ENCODE measurements at places on chromosomes 7 and 10.

- DNase-seq: no peak
Measured at GRCh38 chr7:80370587-80370986, 141.3 kb downstream of the GNAT3 start.

DNA sequence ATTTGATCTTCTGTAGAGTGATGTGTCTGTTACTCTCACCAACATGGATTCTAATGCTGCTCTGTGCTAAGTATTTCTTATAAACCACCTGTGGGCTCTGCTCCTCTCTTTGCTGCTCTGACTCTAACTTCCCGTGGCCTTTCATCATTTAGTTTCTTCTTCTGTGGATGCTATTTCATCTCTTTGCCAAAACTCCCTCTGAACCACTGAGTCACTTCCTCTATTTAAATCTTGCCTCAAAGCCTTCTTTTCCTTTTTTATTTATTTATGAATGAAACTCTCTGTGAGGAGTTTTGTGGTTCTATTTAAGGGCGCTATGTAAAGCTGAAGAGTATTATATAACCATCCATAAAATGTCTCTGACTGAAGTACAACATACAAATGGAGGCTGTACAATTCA, 538.5 kb downstream of the SUGCT start:
- DNase-seq: no peak

- DNase-seq: no peak
Measured at GRCh38 chr7:108226816-108227299, 96.7 kb upstream of the LAMB4 start.

- DNase-seq: no peak
Measured at GRCh38 chr10:82091413-82091812, 216.4 kb downstream of the NRG3 start.

GRCh38 chr10:509361-510102, 179.9 kb downstream of the DIP2C start:
- DNase-seq: no peak
